ENCODE measurements at places on chromosomes 12 and 14.

- no peak for DNase-seq
Measured at GRCh38 chr14:55440385-55440784, at the start of gene TBPL2. TSS of gene TBPL2 (minus strand) at chr14:55440616. CDS start at chr14:55440449, 167 bp downstream.

GRCh38 chr12:42590330-42590934 lies 886 bp upstream of the PRICKLE1 start:
- no peak for DNase-seq

DNA sequence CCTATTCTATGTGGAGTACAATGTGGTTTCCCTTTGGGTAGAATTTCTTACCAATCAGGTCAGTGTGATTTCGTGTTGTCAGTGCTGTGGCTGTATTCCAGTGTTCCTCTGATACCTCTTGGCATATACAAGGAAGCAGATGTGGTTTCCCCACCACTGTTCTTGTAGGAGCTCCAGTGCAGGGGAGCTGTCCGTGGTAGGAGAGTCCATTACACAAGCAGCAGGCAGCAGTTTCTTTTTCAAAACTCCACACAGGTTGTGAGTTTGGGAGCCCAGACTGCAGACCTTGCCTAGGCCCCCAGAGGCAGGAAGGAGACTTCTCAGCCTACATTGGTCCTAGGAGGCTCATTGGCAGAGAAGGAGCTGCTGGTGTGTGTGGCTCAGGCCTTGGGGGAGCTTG lies 452.8 kb downstream of the AACS start:
- no peak for DNase-seq

- no peak for DNase-seq
Measured at GRCh38 chr12:24630446-24630845, 318.5 kb downstream of the BCAT1 start.

GRCh38 chr12:108190529-108190928 lies 61.4 kb downstream of the WSCD2 start:
- no peak for DNase-seq

DNA sequence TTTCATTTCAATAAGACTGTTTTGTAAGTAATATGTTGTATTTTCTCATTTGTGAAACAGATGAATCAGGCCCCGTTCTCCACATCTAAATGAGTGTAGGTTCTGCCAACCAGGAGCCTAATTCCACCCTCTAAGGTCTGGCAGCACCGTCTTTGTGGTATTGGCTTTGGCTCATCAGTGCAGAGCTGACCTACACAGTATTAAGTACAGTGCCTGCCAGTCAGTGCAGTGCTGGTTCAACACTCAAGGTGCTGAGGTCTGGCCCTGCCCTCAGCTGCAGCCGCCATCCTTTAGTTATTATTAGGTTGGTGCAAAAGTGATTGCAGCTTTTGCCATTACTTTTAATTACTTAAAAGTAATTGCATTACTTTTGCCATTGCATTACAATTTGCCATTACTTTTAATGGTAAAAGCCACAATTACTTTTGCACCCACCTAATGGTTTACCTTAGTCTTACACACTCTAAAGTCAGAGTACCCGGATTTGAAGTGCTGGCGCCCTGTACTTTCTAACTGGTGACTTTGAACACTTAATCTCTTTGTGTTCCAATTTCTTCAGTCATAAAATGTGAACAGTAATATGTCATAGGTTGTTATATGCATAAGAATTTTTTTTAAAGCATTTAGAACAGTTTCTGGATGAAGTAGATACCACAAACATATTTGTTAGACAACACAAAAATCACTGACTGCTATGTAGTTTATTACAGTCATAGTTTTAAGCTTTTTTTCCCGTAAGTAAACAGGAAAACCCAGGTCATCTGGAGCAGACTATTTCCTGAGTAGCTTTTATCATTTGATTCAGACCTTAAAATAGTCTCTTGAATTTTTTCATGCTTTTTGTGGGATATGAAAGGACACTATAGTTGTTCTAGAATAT lies 99.5 kb downstream of the SYNE2 start:
- no peak for DNase-seq

- no peak for DNase-seq
Measured at GRCh38 chr14:78022059-78022458, 148.1 kb upstream of the NRXN3 start.

DNA sequence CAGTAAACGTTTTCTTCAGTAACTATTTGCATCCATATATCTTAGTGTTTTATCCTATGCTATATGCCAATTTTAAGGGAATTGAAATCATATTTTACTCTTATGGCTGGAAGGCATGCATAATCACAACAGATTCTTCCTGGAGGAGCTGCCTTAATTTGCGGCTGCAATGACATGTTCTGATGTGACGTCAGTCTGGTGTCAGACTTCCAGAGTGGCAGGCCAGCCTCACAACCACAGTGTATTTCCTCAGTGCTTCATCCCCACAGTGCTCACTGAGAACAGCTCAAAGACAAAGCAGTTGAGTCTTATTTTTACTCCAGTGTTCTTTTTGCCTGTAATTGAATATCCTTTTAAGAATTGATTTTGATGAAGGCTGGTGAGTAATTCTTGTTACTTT lies 107.1 kb downstream of the PLEKHA5 start:
- no peak for DNase-seq

DNA sequence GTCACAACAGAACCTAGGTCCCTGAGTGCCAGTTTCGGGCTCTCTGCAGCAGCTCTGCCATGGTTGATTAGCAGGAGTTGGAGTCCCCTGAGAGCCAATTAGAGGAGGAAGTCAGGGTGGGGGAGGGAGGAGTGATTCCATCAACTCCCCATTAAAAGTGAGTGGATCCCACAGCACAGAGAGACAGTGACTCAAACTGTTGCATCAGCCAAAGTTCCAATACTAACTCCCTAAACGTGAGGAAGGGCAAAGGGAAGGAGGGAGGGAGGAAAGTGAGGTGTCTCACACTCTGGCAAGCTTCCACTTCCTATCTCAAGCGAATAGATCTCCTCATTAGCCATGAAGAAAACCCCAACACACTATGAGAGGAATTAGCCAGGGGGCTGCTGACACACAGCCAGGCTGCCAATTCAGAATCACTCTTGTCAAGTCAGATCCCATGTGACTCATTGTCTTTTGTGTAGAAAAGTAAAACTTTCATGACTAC lies 23.6 kb downstream of the OR11H4 start:
- no peak for DNase-seq

- DNase-seq, result no peak
Measured at GRCh38 chr12:109289551-109289950, 19.5 kb downstream of the FOXN4 start.

DNA sequence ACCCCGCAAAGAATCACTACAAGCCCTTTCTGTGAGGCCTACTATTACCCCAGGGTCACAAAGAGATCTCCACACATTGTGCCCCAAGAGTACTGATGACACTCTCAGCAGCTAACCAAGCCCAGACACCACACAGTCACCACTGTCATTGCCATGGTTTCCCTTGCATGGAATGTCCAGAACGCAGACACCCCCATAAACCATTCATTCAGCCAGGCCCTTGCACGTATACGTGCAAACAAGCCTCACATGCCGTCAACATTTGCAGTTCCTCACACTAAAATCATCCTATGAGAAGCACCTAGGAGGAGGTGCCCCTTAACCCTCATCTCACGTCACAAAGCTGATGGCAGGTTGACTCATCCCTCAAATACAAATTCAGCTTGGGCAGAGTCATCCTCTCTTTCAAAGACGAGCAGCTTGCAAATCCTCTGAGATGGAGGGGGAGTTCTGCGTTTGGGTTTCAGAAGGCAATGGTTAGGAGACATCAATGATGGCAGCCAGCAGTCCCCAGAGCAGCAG lies 17.1 kb upstream of the KRT77 start:
- no peak for DNase-seq

DNA sequence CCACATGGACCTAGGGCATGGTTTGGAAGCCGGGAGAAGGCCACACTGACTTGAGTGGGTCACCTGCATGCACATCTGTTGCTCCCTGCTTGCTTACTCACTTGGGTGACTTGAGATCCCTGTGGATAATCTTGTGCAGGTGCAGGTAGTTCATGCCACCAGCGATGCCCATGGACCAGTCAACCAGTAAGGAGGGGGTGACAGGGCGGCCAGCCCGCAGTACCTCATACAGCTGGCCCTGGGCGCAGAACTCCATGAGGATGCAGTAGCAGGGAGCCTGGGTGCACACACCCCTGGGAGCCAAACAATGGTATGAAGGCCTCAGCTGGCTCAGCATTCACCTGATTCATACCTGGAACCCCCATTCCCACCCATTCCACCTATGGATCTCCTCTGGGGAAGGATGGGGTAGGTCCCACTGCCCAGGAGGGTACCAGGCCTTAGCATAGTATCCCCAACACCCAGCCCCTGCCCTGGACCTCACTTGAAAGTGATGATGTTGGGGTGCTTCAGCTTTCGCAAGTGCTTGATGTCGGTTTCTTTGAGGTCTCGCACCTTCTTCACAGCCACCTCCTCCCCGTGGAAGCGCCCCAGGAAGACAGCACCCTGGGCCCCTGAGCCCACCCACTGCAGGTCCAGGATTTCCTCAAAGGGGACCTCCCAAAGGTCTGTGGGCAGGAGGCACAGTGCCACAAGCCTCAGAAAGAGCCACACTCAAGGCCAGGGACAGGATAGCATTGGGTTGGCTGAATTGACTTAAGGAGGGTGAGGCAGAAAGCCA lies 13.1 kb downstream of the MAP3K12 start:
- DNase-seq, result no peak

DNA sequence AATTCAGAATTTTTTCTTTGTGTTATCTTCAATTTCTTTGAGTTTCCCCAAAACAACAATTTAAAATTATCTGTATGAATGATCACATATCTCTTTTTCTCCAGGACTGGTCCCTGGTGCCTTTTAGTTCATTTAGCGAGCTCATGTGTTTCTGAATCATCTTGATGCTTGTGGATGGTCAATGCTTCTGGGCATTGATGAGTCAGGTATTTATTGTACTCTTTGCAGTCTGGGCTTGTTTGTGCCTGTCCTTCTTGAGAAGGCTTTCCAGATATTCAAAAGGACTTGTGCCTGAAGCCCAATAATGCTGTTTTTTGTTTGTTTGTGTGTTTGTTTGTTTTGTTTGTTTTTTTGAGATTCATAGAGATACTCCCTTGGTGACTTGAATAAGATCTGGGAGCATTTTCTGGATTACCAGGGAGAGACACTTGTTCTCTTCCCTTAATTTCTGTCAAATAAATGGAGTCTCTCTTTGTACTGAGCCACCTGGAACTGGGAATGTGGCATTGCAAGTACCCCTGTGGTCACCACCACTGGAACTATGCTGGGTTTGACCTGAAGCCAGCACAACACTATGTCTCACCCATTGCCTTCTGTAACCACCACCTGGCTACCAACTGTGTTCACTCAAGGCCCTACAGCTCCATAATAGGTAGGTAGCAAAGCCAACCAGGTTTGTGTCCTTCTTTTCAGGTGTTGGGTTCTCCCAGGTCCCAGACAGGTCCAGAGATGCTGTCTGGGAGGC lies 56.3 kb downstream of the SLC6A15 start:
- DNase-seq, result no peak

- no peak for DNase-seq
Measured at GRCh38 chr14:65035049-65035448, 48.4 kb downstream of the FNTB start.

GRCh38 chr12:31362115-31362758 lies 36.3 kb upstream of the SINHCAF start:
- DNase-seq, result no peak

DNA sequence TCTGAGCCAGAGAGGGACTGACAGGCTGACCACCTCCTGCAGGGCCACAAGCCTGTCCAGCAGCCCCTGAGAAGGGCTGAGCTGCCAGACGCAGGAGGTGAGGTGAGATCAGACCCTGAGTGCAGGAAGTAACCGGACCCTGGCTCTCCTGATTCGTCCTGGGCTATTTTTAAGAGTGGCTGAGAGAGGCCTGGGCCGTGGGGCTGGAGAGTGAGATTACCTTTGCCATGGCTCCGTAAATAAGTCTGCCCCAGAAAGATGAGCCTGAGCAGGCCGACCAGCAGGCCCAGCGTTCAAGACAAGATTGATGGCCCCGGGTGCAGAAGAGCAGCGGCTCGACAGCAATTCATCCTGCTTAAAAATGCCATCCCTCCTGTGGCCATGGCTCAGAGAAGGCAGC lies 54.2 kb downstream of the SPTB start:
- DNase-seq, result no peak
